ENCODE measurements at places on chromosomes 6 and 20. TPM values are rescaled to one million over a fixed set of nuclear protein-coding genes. Genes with fewer than 3 reads are reported as not detected.

- no peaks in the 10 kb centered on the region for H3K36me3 ChIP-seq
- no peak overlapping the region for H3K4me3 ChIP-seq
- no peaks in the 10 kb centered on the region for H3K27me3 ChIP-seq
Observed at GRCh38 chr6:113375950-113376846, 480.9 kb upstream of the MARCKS start.

- H3K27ac ChIP-seq = no peak overlapping the region
- no peak overlapping the region for H3K4me3 ChIP-seq
- no peaks in the 10 kb centered on the region for H3K4me1 ChIP-seq
- DNase-seq = no peak
Observed at GRCh38 chr6:90397929-90398674, 101.5 kb upstream of the BACH2 start.

DNA sequence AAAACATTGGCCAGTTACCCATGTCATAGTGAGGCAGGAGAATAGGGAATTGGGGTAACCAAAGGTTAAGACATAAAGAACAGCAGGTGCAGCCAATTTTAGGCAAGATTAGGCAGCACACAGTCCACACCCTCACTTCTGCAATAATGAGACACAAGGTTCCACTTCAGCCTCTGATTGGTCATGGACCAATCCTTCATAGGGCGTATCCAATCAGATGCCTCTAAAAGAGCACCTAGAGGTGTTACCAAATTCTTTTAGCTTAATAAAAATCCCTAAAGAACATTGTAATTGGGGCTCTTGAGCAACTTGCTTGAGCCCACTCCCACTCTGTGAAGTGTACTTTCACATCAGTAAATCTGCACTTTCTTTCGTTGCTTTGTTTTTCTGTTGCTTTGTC lies 302.4 kb downstream of the PREX1 start:
- DNase-seq = no peak
- H3K36me3 ChIP-seq = no peaks in the 10 kb centered on the region
- no peak overlapping the region for H3K4me3 ChIP-seq
- H3K27me3 ChIP-seq = no peaks in the 10 kb centered on the region
- no peaks in the 10 kb centered on the region for H3K4me1 ChIP-seq

DNA sequence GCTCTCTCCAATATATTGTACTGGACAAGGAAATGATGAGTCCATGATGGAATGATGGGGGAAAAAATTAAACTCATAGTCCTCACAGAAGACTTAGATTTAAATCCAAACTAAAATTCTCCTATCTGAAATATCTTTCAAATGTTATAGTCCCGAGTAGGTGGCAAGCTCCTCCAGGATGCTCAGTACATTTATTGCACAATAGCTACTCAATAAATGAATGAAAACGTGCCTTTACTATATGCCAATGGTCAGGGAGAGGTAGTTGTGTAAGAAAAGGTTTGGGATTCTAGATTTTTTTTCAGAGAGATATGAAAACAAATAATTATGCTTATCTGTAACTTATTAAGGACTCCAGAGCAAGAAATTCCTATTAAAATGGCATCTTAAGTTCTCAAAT lies 32.8 kb downstream of the HS3ST5 start:
- H3K27me3 ChIP-seq = no peaks in the 10 kb centered on the region
- no peaks in the 10 kb centered on the region for H3K4me1 ChIP-seq
- H3K4me3 ChIP-seq = no peak overlapping the region
- no peak for DNase-seq

DNA sequence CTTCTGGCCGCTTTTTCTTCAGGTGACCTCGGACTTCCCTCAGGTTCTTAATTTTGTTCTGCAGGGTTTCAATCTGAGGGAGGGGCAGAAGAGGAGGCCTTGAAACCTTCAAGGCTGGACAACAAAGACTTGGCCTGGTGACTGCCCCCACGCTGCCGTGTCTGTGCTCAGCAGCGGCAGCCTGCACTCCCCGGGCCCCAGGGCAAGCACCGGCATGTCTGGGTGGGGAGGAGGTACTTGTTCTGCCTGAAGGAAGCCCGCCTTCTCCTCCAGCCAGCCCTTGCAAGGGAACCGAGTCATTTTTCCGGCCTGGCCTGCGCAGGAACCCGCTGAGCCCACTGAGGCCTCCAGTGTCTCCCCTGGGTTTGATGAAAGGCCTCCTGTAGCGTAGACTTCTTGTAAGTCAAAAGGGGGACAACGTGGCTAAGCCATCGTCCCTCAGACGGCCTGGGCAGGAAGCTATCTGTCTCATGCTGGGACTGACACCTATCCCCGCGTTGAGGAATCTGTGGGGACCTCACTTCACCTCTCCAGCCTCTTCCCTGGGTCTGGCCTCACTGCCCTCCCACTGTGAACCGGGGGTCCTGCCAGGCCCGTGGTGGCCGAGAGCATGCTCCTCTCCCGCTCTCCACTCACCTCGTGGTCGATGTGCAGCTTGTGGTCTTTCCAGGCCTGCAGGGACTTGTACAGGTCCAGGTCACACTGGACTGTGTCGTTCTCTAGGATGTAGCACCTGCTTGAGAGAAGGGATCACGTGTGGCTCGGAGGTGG lies 119.9 kb downstream of the SULF2 start:
- no peak overlapping the region for H3K4me3 ChIP-seq
- H3K27me3 ChIP-seq = no peaks in the 10 kb centered on the region
- no peak overlapping the region for H3K27ac ChIP-seq
- no peaks in the 10 kb centered on the region for H3K4me1 ChIP-seq
- H3K36me3 ChIP-seq = peaks cover 12% of the 10 kb centered on the region
- DNase-seq = no peak

- no peak for DNase-seq
- no peaks in the 10 kb centered on the region for H3K27me3 ChIP-seq
- H3K4me1 ChIP-seq = no peaks in the 10 kb centered on the region
- no peak overlapping the region for H3K27ac ChIP-seq
- no peak overlapping the region for H3K4me3 ChIP-seq
Observed at GRCh38 chr6:38774929-38775707, 60.0 kb downstream of the DNAH8 start.

GRCh38 chr20:9301129-9302090 lies 213.0 kb upstream of the LAMP5 start:
- DNase-seq = no peak
- no peak overlapping the region for H3K27ac ChIP-seq
- H3K27me3 ChIP-seq = no peaks in the 10 kb centered on the region
- no peaks in the 10 kb centered on the region for H3K4me1 ChIP-seq
- no peaks in the 10 kb centered on the region for H3K36me3 ChIP-seq

- no peaks in the 10 kb centered on the region for H3K4me1 ChIP-seq
- H3K27me3 ChIP-seq = no peaks in the 10 kb centered on the region
- no peak for DNase-seq
- H3K27ac ChIP-seq = no peak overlapping the region
Observed at GRCh38 chr20:61814726-61815125, 251.0 kb downstream of the TAF4 start.

DNA sequence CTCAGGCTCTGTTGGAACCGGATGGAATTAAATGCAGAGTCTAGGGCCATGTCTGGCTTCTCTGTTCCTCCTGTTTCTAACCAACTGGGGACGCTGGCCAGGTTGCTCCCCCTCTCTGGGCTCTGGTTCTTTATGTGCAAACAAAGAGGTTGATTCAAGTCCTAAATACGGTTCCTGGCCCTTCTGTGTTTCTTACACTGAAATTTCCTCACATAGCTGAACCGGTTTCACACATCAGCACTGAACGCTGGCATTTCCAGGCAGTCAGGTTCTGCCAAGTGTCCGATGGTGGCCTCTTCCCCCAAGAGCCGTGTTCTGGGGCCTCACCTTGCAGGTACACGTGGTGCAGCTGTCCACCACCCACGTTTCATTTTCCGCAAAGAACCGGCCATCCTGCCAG lies 13.5 kb downstream of the THBS2 start:
- no peaks in the 10 kb centered on the region for H3K4me1 ChIP-seq
- peaks cover 25% of the 10 kb centered on the region for H3K36me3 ChIP-seq
- H3K4me3 ChIP-seq = no peak overlapping the region
- no peak overlapping the region for H3K27ac ChIP-seq

DNA sequence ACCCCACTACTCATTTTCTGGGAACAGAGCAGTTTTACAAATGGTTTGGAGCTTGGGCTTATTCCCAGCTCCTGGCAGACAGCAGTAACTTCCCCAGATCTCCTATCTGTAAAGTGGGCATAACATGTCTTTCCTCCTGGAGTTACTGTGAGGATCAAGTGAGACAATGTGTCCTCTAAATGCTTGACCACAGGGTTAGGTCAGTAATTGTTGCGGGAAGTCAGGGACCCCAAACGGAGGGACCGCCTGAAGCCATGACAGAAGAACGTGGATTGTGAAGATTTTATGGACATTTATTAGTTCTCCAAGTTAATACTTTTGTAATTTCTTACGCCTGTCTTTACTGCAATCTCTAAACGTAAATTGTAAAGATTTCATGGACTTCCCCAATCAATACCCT lies 15.3 kb upstream of the ZNFX1 start:
- no peak overlapping the region for H3K4me3 ChIP-seq
- no peaks in the 10 kb centered on the region for H3K27me3 ChIP-seq
- no peak overlapping the region for H3K27ac ChIP-seq
- DNase-seq = no peak
- peaks cover 53% of the 10 kb centered on the region for H3K36me3 ChIP-seq

DNA sequence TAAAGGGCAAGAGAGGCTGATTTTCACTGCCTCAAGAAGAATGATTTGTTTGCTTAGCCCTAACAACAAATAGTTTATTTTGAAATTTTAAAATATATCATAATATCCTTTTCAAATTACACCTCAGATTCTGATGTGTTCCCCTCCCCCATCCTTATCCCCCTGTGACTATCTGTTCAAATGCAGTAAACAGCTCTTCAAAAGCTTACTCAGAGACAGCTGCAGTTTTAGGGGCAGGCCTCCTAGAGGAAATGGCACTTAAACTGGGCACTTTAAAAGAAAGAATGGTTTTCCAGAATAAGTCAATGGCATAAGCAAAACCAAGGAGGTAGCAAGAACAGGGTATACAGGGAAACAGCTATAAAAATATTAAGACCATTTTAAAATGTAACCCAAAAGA lies 118.6 kb upstream of the UST start:
- no peaks in the 10 kb centered on the region for H3K27me3 ChIP-seq
- no peak for DNase-seq
- no peaks in the 10 kb centered on the region for H3K36me3 ChIP-seq
- no peak overlapping the region for H3K27ac ChIP-seq

DNA sequence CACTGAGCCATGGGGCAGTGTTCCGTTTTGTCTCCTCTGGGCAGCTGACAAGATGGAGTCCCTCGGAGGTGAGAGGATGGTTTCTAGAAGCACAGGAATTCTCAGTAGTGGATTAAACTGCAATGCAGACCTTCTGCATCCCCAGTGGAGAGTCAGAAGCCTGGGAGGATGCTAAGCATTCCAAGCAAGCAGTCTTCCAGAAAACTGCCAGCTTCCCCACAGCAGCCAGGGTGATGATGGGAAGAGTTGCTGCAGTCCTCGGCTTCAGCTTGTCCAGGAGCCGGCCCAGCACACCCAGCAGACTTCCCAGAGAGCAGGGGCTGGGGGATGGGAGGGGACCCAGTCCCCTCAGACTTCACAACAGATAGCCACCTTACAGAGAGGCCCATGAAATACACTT lies 163.6 kb downstream of the LY86 start:
- H3K4me1 ChIP-seq = no peaks in the 10 kb centered on the region
- H3K36me3 ChIP-seq = no peaks in the 10 kb centered on the region
- no peak overlapping the region for H3K27ac ChIP-seq
- no peak for DNase-seq
- no peaks in the 10 kb centered on the region for H3K27me3 ChIP-seq

- DNase-seq = peak; percentile 62
- H3K36me3 ChIP-seq = peaks cover 10% of the 10 kb centered on the region
- peaks cover 3% of the 10 kb centered on the region for H3K4me1 ChIP-seq
- H3K4me3 ChIP-seq = peak overlapping the region; percentile 95
Observed at GRCh38 chr6:21666853-21667681, 73.5 kb downstream of the SOX4 start.

DNA sequence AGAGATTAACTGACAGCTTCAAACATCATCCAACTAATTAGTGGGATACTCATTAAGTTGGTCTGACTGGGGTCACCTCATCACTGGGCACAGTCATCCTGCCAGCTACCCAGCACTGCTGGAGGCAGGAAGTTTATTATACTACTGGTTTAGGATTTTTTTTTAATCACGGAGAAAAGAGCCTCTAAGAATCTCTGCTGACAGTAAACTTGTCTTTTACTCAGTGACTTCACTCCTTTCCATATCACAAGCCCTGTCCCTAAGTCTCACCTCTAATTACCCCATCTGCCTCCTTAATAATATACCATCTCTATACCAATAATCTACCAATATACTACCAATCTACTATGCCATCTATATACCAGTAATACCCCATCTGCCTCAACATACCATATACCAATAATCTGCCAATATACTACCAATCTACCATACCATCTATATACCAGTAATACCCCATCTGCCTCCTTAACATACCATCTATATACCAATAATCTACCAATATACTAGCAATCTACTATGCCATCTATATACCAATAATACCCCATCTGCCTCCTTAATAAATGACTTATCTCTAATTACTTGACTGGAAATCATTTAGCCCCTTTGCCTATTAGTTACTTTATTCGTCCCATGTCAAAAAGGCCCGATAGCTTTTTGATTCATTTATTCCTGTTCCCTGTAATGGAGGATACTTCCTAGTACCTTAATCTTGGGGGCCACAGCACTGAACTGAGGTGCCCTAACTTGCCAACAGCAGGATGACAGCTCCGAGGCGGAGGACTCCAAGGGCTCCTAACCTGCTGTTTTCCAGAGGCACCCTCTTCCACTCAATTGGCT lies 5.0 kb downstream of the ATP5F1E start:
- H3K27ac ChIP-seq = no peak overlapping the region
- H3K27me3 ChIP-seq = no peaks in the 10 kb centered on the region
- no peak overlapping the region for H3K4me3 ChIP-seq
- DNase-seq = no peak

GRCh38 chr6:160859822-160860221 lies 131.7 kb upstream of the MAP3K4 start:
- no peak overlapping the region for H3K4me3 ChIP-seq
- H3K27ac ChIP-seq = no peak overlapping the region
- no peaks in the 10 kb centered on the region for H3K36me3 ChIP-seq
- H3K27me3 ChIP-seq = no peaks in the 10 kb centered on the region

DNA sequence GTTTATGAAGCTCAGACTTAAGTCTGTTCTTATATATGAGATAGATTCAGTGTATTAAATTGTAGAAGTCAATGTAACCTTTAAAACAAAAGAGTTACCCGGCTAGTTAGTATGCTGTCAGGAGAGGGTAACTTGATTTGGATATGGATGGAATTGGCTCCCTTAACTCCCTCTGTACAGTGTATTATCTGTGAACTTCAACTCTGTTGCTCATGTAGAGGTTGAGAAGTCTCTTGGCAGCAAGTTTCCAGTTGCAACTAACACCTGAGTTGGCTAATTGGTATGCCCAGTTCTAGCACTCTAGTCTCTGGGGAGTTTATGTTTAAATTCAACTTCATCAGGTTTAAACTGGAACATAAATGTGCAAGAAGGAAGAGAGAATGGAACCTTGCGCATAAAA lies 111.0 kb downstream of the NCOA3 start:
- no peaks in the 10 kb centered on the region for H3K36me3 ChIP-seq
- no peaks in the 10 kb centered on the region for H3K27me3 ChIP-seq
- H3K27ac ChIP-seq = no peak overlapping the region
- H3K4me1 ChIP-seq = no peaks in the 10 kb centered on the region
- no peak for DNase-seq
- H3K4me3 ChIP-seq = no peak overlapping the region

The LIN28B gene
- total RNA-seq = 110 TPM

The PGBD1 gene
- 10.1 TPM for total RNA-seq

The B3GALT4 gene
- total RNA-seq = 3.4 TPM

The RBBP8NL gene
- total RNA-seq = 0.28 TPM

The CYP24A1 gene
- total RNA-seq = not detected

The EPHA7 gene
- 9.4 TPM for total RNA-seq

The KCNK5 gene
- 31.8 TPM for total RNA-seq
